ENCODE measurements at places on chromosomes 1 and 21.

DNA sequence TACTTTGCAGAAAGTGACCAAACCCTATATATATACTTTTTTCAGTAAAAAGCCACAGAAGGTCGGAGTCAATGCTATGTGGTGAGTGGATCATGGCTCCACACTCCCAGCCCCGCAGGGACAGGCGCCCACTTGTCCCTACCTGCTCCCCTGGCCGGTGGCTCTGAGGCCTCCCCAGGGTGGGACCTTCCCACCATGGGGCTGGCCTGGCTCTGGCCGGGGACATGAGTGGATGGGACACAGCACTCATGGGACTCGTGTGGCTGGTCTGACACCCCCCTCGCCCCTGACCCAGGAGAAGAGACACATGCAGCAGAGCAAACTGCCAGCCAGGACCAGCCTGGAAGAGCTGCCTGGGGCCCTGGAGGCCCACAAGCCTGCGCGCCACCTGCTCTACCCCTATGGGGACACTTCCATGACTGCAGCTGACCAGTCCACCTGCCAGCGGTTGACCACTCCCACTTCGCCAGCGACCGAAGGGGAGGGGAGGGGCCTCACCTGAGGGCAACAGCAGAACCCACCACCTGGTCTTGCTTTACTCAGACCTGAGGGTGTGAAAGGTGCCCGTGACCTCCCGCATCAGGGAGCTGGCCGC is 2.2 kb downstream of the SPATC1L start:
- no peak for DNase-seq

GRCh38 chr1:54571326-54571725 is 23.3 kb downstream of the ACOT11 start:
- no peak for DNase-seq

GRCh38 chr1:61013189-61013945 is 69.0 kb upstream of the NFIA start:
- no peak for DNase-seq

DNA sequence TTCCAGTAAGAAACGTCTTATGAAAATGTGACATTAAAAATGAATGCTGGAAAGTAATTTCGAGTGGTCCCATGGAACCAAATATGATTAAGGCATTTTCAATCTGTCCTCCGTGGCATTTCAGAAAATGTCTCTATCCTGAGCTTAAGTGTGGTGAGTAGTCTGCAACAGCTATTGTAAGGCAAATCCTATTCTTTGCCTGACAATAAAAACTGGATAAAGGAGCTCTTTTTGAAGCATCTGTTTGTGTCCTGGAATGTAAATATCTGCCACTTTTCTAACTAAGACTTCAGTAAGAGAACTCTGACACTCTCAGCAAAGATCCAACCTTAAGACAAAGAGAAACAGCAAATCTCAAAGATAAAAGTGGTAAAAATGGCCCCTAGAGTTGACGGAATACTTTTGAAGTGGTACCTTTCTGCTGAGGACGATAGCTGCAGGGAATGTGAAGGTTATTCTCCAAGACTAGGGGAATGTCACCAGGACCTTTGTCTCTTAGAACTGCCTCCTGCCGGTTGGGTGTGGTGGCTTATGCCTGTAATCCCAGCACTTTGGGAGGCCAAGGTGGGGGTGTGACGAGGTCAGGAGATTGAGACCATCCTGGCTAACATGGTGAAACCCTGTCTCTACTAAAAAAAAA is 486.7 kb upstream of the ZP4 start:
- no peak for DNase-seq
